ENCODE measurements at places on chromosomes 16 and 17.

GRCh38 chr16:88926374-88926990 is 50.5 kb downstream of the CBFA2T3 start:
- no peak for DNase-seq

GRCh38 chr16:12625068-12625467 is 178.6 kb downstream of the CPPED1 start:
- no peak for DNase-seq

GRCh38 chr17:72206376-72206775 is 85.6 kb downstream of the SOX9 start:
- DNase-seq = no peak

- no peak for DNase-seq
Measured at GRCh38 chr17:14118951-14119350, 49.6 kb downstream of the COX10 start.

DNA sequence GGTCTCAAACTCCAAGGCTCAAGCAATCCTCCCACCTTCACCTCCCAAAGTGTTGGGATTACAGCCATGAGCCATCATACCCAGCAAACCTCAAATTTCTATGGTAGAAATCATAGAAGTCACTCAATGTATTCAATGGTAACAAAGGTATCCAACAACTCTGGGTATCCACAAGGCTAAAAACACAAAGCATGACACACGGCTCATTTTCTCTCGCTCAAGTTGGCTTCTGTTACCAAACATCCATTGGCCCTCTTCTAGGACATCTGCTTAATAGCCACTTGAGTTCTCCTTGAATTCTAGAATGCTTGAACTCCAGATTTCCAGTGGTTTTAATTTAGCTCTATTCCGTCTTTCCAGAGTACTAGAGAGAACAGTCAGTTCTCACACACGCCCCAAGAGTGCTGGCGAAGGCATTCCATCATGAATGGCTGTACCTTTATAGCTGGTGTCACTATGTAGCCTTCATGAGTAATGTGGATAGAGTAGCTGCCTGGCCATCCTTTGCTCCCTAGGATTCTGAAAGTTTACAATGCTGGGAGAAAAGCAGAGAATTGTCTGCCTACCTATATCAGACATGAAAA is 42.6 kb downstream of the SPAG9 start:
- no peak for DNase-seq

DNA sequence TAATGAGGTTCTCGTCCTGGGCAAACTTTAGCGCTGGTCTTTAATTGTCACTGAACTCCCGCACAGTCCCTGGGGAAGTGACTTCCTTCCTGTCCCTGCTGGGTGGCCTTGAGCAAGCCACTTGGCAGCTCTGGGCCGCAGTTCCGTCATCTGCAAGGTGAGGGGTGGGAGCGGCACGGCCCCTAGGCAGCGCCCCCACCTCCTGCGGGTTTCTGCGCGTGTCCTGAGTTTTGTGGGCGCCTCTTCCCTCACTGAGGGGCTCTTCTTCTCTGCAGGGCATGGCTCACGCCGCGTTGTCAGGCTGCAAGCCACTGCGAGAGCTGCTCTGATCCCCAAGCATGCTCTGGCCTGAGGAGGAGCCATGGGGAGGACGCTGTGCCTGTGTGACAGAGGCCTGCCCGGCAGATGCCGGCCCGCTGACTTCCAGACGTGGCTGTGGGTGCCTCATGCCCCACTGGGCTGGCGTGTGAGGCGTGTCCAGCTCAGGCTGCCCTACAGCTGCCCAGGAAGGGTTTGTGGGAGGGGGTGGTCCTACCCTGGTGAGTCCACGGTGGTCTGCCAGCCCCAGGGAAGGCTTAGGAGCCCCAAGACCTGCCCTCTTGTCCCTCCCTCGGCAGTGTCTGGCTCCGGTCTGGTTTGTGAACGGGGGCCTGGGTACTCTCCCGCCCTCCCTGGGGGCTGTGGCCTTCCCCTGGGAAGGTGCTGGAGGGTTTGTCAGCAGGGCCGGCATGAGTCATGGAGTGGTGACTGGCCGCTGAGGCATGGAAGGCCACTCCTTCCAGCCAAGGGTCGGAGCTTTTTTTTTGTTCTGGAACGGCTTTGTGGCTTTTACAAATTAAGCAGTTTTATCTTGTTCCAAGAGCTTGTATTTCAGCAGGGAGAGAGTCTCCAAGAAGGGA is 182.0 kb downstream of the SEC14L1 start:
- DNase-seq = no peak

DNA sequence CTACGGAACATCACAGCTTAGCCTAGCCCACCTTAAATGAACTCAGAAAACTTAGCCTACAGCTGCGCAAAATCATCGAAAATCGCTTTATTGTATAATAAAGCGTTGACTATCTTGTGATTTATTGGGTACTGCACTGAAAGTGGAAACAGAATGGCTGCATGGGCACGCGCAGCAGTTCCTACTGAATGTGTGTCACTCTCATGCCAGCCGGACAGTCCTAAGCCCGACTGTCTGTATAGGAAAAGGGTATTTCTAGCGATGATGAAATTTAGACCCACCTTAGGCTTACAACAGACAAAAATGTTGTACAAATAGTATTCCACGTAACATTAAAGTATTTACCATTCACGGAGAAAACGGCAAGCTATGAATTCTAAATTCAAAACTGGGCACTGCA is 9.3 kb downstream of the FBXO31 start:
- DNase-seq = no peak

DNA sequence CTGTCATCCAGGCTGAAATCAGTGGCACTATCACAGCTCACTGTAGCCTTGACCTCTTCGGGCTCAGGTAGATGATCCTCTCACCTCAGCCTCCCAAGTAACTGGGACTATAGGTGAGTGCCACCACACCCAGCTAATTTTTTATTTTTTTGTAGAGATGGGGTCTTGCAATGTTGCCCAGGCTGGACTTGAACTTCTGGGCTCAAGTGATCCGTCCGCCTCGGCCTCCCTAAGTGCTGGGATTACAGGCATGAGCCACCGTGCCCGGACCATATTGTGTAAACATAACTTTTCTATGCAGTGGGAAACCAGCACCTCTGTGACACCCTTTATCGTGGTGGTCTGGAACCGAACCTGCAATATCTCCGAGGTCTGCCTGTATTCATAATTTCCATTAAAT is 11.2 kb upstream of the CSF3 start:
- DNase-seq = no peak

DNA sequence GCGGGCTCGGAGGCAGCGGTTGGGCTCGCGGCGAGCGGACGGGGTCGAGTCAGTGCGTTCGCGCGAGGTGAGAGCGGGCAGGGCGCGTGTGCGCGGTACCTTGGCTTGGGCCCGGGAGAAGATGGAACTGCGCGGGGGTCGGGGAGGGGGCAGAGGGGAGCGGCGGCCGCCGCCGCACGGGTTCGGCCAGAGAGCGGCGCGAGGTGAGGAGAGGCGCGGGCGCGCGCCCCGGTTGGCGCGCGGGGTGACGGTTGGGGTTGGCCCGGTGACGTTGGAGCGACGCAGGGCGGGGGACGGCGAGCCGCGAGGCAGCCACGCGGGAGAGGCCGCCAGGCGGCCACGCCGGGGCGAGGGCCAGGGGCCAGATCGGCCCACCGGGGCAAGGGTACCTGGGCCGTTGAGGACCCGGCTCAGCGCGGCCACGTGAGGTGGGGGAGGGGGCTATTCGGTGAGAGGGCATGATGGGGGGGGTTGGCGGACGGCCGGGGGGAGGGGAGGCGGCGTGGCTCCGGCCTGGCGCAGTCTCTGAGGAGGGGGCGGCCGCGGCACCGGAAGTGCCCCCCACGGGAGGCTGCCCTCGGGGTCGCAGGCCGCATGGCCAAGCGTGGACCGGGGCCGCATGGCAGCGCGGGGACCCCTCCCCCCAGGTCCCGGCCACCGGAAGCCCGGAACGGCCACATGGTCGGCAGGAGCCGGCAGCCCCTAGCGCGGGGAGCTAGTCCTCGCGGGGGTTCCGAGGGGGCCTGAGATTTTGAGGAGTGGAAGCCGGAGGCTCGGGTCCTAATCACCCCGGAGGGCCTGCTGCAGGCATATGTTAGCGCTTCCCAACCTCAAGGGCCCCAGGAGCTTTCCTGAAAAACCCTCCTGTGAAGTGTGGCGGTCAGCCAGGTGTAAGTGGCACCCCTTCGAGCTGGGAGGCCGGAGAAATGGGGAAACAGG is 527 bp downstream of the EIF5A start:
- no peak for DNase-seq

DNA sequence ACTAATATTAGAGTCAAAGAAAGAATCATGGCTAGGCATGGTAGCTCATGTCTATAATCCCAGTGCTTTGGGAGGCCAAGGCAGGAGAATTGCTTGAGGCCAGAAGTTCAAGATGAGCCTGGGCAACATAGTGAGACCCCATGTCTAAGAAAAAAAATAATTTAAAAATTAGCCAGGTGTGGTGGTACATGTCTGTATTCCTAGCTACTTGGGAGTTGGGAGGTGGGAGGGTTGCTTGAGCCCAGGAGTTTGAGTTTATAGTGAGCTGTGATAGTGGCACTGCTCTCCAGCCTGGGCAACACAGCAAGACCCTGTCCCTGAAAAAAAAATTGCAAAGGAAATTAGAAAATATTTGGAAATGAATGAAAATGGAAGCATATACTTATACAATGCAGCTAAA is 210.3 kb upstream of the AXIN2 start:
- no peak for DNase-seq

DNA sequence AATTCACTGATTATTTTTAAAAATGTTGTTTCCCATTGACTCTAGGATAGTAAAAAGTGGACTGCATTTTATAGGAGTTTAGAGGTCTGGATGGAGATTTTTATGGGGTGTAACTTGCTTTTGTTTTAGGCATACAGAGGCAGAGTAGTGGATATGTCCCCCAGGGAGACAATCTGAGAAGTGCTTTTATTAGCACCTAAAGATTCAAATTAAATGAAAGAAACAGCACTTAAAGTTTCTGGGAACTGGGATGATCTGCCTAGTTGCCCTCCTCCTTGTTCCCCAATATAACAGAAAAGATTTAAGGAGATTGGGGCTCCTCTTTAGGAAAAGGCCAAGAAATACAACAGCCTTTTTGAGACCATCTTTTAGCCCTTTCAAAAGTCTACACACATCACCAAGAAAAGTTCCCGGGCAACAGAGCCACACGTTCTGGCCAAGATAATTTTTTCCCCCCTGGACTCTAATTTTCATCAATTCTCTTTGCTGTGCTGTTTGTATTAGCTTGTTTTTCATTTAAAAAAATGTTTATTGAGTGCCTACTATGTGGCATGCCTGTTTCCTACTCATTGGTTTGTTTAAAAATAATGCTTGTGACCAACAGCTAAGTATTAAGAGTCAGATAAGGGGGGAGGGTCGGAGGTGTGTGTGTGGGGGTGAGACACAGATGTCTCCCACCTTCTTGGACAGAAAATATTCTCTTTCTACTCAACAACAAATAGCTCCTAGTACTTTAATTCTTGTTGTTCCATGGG is 2.5 kb upstream of the IGF2BP1 start:
- DNase-seq = no peak

DNA sequence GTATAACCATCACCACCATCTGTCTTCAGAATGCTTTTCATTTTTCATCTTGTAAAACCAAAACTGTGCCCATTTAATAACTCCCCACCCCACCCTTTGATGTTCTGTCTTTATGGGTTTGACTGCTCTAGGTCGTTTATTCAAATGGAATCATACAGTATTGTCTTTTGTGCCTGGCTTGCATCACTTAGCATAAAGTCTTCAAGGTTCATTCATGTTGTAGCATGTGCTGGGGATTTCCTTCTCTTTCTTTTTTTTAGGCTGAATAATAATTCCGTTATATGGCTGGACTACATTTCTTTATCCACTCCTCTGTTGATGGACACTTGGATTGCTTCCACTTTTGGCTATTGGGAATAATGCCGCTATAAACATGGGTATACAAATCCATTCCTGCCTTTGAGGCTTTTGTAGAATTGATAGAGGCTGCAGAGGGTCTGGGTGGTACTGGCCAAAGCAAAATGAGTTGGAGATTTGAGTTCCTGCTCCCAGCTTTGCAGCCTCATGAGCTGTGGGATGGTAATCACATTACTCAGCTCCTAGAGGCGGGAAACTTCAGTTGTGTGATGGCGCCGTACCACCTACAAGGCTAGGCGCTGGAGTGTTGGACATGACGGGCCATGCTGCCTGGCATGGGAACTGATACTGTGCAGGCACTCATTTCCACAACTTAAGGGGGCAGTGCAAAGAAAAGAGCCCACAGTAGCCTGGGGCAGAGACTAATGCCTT is 64.8 kb downstream of the CLEC16A start:
- DNase-seq = no peak

- no peak for DNase-seq
Measured at GRCh38 chr17:45366049-45366448, 49.2 kb upstream of the MAP3K14 start.

- DNase-seq = no peak
Measured at GRCh38 chr17:1485423-1486376, 6.8 kb downstream of the MYO1C start.

GRCh38 chr17:78960928-78961327 is 18.8 kb downstream of the LGALS3BP start:
- DNase-seq = no peak

DNA sequence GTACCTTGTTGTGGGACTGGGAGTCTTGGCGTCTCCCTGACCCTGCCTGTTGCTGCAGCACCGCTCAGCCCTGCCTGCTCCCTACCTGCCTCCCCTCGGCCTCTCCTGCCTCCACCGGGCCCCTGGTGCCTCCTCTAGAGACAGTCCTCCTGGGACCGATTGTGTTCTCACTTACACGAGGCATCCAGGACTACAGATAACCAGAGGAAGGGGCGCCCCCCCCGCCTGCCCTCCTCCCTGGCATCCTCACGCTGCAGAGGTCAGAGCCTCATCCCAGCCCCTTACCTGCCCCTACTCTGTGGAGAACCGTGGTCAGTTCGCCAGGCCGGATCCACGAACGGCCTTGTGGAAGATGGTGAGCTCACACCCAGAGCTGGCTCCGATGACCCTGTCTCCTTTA is 24.8 kb downstream of the MAPT start:
- DNase-seq = no peak

DNA sequence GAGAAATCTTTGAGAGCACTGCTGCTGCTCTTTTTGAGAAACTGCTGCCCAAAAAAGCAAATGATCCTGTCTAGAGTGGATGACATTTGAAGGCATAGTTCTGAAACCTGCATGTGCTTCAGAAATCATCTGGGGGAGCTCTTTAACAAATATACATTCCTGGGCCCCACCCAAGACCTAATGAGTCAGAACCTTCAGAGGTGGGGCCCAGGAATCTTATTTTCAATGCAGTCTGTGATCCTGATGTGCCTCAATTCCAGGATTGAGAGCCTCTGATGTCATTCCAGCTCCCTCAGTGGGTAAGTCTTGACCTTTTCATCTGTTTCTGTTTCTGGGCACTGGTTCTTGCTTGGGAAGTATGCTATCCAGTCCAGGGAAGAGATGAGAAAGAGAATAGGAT is 42.3 kb downstream of the HNF1B start:
- DNase-seq = no peak

GRCh38 chr17:29475891-29476290 is 85.7 kb downstream of the TAOK1 start:
- no peak for DNase-seq

DNA sequence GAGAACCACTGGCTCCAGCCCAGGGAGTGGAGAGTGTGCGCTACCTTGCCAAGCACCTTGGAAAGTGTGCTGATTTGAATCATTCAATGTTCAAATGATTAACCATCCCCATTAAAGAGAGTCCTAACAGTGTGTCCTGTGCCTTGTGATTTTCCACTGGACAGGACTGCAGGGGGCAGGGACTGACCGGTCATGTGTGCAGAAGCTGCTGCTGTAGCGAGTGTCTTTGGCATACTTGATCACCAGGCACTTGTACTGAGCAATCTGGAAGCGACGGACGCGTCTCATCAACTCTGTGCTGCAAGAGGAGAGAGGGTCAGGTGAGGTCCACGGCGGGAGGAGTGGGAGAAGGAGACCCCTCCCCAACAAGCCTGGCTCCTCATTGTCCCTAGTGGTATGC is 2.0 kb downstream of the TK1 start:
- DNase-seq = no peak

- DNase-seq = no peak
Measured at GRCh38 chr17:73657473-73658116, 13.3 kb upstream of the SDK2 start.
